Tibial nerve (tissue), 4 donors: ENCODE measurements at places on chromosomes 1 and 21. TPM values are rescaled to one million over a fixed set of nuclear protein-coding genes. Genes with fewer than 3 reads are reported as not detected.

DNA sequence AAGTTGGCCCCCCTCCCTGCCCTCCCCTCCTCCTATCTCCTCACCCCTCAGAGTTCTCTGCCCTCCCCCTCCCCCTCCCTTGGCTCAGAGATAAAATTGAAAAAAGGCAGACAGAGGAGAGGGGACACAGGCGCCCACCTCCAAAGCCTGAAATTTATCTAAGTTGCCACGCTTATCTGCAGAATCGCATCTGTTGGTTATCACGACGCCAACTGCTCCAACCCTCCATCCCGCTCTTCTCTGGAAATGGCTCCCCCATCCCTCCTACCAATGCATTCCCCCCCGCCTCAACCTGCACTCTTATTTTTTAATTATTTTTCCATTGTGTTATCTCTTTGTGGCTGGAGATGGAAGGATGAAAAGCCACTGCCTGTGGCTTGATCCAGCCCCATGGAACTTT, 90.3 kb downstream of the TAS1R2 start:
- DNase-seq: no peak

DNA sequence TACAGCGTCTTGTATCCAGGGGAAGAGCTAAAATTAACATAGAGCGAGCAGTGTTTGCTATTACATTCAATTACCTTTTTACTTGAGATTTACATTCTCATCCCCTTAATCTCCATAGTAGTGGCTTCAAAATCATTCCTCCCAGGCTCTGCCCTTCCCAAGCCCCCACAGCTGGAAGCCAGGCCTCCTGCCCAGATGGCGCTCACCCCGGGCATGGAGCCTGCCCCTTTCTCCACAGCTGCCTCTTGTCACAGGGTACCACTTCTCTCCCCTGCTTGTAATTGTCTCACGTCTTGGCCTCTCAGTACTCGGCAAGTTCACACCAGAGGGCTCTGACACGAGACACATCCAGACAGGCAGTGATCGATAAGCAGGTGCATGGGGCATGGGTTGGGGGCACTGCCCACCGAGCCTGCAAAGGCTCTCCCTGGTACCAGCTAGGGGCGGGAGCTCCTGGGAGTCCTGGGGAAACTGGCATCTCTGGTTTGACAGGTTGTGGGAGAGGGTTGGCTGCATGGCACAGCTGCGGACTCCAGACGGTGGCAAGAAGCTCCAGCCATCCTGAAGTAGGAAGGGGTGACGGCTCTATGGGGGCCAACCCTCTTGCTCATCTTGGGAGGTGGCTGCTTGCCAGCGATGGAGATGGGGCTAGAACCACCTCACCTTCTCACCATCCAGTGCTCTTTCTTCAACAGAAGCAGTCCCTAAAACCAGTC, 20.1 kb downstream of the CASZ1 start:
- DNase-seq: no peak

Gene LYPD8
- total RNA-seq: not detected

Gene OR2T11
- total RNA-seq: not detected

Gene KCNC4
- 3.5 TPM for total RNA-seq

Gene TRIM17
- not detected for total RNA-seq

GRCh38 chr1:46554597-46555381, 3.3 kb upstream of the KNCN start:
- DNase-seq: no peak

Gene SNX27
- 44.6 TPM for total RNA-seq

- DNase-seq: no peak
These were observed 131.3 kb downstream of the PEX14 start for GRCh38 chr1:10606064-10606463.

- no peak for DNase-seq
These were observed 57.3 kb upstream of the SSBP3 start for GRCh38 chr1:54463259-54464030.

DNA sequence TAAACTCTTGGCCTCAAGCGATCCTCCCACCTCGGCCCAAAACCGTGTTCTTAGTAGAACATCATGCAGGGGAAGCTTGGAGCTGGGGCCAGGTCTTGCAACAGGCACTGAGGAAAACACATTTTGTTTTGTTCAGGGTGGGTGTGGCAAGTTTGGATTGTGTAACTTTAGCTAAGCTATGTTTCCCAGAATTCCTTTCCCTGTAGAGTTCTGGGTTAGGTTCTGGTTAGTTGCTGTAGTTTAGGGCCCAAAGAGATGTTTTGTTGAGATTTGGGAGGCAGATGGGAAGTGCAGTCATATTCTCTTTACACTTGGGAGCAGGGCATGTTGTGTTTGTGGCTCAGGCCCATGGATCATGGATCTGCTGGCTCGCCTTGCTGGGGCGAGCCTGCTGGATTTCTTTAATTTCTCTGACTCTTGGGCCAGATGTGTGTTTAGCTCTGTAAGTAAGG, 24.0 kb downstream of the PLA2G5 start:
- DNase-seq: peak; percentile 73

GRCh38 chr1:230584660-230585059, 57.6 kb upstream of the COG2 start:
- no peak for DNase-seq

Gene HAO2
- not detected for total RNA-seq

- DNase-seq: no peak
These were observed 155.4 kb upstream of the C1orf174 start for GRCh38 chr1:4055294-4055967.

- no peak for DNase-seq
These were observed 95.4 kb upstream of the ERRFI1 start for GRCh38 chr1:8121261-8122159.

- no peak for DNase-seq
These were observed 146.2 kb upstream of the KRTAP19-8 start for GRCh38 chr21:31184459-31184858.

GRCh38 chr1:193216920-193217319, 30.5 kb upstream of the B3GALT2 start:
- no peak for DNase-seq

Gene THEM5
- not detected for total RNA-seq

DNA sequence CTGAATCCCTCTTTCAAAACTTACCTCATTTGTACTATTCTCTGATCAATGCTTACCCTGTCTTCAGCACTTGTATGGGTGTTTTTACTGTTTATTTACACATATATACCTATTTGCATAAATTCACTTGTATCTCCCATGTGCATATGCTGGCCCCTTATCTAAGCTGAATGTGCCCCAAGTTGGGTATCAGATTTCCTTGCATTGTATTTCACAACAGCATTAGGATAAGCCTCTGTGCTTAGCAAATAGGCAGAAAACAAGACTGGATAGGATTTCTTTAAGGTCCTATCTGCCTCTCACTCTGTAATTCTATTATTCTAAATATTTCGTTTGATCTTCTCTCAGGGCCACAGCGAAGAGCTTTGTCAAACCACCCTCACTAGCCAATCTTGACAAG, 45.9 kb upstream of the IPO9 start:
- no peak for DNase-seq
